ENCODE measurements at places on chromosomes 4 and X.
A peak's percentile ranks its signal among the peaks of the same experiment; 100 is the strongest.

DNA sequence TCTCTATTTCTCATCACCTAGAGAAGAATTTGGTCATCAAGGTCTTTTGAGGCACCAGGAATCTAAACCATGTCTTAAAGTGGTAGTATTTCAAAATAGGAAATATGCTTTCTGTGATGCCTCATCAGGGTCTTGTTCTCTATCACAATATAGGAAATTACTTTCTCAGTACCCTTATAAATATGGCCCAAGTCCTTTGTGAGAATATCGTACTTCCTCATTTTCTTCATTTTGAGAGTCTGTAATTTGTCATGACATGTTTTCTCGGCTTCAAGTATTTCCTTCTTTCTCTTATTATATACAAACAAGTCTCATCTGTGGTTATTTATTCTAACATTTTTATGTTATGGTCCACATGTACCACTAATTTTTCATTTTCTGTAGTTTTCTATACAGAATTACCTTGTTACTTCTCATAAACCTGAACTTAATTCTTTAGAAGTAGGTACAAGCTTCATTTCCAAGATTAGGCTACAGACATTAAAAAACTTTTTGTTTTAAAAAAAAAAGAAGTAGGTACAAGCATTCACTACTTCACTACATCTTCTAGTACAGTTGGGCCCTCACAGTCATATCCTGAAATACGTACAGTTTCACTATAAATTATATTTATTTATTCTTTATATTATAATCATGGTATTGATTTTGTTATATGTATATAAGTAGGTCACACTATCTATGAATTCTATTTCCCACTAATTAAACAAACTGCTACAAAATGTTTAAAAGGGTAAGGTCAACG lies 54.4 kb downstream of the KLHL13 start:
- DNase-seq, result no peak

- DNase-seq, result no peak
These were observed 23.9 kb upstream of the PRDM8 start for GRCh38 chr4:80173401-80173800.

DNA sequence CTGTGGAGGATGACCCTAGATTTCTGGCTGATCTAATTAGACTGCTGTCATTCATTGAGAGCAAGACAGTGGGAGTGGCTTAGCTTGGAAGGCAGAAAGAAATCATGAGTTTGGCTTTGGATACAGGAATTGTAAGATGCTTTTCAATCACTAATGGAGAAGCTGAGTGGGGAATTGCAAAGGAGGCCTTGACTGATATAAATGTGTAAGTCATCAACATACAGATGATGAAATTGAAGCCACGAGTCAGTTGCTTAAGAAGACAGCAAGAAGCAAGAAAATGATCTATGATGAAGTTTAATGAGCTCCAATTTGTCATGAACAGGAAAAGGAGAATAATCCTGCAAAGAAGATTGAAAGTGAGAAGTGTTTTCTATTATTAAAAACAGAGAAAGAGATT lies 136.7 kb upstream of the C1QTNF7 start:
- peak; percentile 70 for DNase-seq

DNA sequence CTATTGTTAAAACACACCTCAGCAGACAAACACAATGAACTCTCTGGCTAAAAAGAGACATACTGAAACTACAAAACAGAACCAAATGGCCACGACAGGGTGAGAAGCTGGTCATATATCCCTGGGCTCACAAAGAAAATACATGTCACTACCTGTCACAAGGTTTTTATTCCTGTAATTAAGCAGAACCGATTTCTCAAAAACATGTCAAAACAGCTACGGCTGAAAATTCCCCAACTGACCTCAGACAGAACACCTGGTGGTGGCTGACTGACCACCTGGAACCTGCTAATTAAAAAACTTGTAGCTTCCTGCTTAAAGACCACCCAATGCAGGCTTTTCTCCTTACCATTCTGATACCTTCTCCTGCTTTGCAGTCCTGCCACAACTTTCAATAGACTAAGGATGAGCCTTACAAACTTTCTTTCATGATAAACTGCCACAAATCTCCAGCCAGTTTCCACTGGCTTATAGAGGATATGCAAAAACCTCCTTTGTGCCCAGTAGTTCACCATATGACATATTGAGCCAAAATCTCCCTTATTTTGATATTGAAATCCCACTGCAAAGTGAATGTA lies 571.9 kb downstream of the SPOCK3 start:
- DNase-seq, result no peak

DNA sequence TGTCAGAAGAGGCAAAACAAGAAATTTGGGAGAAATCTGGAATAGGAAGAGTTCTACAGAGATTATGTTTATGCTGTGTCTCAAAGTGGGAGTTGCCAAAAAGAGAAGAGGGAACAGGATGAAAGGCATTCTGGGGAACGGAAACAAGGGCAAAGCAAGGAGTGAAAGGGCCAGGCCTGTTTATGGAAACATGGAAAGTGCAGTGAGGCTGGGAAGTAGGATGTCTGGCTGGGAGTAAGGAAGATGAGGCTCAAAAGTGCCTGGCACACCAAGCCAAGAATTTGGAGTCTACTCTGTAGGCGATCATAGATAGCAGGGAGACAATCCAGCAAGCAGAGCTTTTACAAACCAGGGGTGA lies 1.8 kb upstream of the CUL4B start:
- DNase-seq, result no peak

DNA sequence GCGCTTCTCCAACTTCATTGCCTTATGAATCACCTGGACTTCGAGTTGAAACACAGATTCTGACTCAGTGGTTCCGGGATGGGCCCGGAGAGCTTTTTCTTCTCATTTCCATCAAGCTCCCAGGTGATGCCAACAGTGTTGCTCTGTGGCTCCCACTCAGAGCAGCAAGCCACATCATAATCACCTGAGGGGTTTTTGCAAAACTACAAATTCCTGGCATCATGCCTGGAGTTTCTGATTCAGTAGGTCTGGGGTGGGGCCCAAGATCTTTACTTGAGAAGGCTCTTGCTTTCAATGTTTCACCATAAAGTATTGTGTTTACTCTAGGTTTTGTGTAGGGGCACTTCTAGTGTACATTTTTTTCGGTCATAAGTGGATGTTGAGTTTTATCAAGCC lies 7.0 kb downstream of the MTM1 start:
- DNase-seq, result no peak

DNA sequence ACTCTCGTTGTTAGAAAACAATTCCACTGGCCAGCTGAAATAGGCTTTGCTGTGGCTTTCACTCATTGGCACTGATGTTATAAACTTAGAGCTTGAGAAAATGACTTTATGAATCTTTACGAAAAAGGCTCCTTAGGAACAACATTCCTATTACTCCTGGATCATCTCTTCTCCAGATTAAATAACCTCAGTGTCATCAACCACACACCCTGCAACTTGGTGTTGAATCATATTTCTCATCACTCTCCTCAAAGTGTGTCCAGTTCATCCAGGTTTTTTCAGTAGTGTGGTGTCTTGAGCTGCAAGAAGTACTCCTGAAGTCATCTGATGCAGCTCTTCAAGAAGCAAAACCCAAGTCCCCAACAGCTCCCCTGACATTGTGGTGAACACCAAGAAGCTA lies 28.1 kb upstream of the ANOS1 start:
- no peak for DNase-seq

DNA sequence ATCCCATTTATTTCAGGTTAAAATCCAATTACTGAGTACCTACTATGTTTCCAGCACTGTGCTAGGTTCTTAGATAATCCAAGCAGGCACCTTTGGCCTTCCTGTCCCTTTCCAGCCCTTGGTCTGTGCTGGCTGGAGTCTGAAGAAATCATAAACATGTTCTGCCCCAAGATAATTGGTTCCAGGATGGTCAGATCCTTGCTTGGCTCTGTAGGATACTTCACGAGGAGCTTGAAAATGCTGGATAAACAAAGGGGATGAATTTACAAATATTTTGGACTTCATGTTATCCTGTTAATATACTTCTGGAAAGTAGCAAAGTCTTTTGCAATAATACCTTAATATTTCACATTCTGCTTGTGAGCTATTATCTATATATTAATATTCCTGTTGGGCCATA lies 35.0 kb upstream of the FHL1 start:
- no peak for DNase-seq

DNA sequence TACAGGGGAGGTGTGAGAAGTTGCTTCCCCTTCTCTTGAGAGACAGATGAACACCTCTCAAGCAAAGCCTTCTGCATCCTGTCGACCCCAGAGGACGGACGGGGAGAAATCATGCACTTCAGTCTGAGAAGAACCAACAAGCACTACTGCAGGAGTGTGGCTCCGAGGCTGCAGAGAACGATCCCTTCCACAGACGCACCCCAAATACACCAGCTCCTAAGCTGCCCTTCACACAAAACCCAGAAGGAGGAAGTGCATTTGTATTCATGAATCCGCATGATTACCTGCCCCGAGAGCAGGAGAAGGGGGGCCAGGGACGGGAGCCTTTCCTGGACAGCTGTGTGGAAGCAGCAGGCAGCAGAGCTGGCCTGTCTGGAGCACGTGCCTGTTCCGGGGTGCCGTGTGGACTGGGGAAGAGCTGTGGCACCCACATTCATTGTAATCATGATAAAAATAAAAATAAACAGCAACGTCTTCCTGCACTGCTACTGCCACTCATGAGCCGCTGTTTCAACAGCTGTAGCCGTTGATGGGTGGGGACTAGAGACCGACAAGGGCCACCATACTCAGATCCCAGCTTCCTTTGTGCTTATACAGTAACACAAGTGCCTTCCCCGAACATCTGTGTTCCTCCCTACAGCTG lies 42.9 kb downstream of the ACSL1 start:
- DNase-seq, result no peak

GRCh38 chr4:115790812-115791211 lies 677.4 kb upstream of the NDST4 start:
- DNase-seq, result no peak

GRCh38 chrX:144334577-144334976 lies 450.7 kb downstream of the UBE2NL start:
- DNase-seq, result peak; percentile 3

- DNase-seq, result no peak
These were observed 101.3 kb upstream of the MAGEB10 start for GRCh38 chrX:27706526-27706925.

- no peak for DNase-seq
These were observed 4.4 kb downstream of the LRCH2 start for GRCh38 chrX:115229337-115230003.

- no peak for DNase-seq
These were observed 85.4 kb downstream of the MAGEB10 start for GRCh38 chrX:27893211-27893610.

- no peak for DNase-seq
These were observed 4.5 kb downstream of the DDX3X start for GRCh38 chrX:41338436-41338835.

GRCh38 chr4:184094532-184095159 lies 123.0 kb downstream of the ENPP6 start:
- DNase-seq, result no peak

GRCh38 chr4:59704616-59705015 lies 1495.5 kb upstream of the ADGRL3 start:
- DNase-seq, result no peak

DNA sequence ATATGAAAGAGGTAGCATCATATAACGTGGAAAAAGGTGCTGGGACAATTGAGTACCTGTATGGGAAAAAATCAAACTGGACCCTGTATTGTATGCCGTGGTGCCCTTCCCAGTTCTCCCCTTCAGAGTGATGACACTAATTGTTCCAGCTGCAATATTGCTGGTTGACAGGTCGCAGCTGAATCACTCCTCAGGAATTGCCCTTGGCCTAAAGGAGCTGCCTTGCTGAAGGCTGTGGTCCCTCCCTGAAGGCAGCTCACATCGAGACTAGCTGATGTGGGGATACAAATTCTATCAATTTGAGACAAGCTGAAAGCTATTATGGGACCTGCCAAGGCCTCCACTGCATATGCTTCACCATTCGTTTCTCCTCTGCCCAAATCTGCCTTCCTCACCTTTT lies 39.3 kb upstream of the CXCL8 start:
- DNase-seq, result no peak

DNA sequence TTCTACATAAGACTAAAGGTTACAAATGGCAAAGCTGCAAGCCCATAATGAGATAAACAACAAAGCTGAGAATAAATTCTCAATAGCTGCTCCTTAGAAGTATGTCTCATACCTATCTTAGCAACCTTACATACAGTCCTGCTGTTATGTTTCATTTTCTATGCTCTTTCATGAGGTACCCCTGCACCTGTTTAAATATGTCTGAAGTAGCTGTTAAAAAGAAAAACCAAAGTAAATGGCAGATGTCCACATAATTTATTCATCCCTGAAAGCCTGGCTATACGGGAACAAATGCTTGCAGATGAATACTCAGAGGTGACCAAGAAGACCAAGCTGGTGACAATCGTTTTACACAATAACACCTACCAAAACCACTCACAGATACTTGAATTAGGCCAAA lies 22.5 kb downstream of the PPA2 start:
- DNase-seq, result no peak

- DNase-seq, result no peak
These were observed 134.9 kb upstream of the LEF1 start for GRCh38 chr4:108303488-108304177.

DNA sequence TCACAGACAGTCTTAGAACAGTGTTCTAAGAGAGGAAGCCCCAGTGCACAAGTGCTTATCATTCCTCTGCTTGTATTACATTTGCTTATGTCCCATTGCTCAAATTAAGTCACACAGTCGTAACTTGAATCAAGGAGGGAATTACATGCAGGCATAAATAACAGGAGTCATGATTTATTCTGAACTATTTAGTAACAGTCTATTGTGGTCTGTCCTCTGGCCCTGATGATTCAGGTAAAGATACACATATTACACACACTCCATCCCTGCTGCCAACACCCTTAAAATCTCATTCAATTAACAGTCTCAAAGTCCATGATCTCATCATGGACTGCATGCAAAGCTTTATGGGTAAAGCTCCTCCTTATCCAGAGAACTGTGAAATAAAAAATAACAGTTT lies 60.1 kb downstream of the GRIA2 start:
- no peak for DNase-seq

DNA sequence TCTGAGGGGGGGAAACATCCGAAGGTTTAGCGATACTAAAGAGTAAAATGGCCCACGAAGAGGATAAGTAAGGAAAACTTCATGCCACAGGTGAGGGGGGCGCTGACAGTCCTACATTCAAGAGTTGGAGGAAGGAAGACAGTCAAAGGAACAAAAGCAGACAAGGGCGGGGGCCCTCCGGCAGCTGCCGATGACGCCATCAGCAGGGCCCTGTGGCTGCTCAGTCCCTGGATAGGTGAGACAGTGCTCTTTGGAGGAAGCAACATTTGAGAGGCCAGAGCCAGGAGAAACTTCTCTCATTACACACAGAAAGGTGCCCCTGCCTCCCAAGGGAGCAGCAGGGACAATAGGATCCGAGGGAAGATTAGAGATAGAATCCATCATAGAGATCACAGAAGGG lies 41.5 kb downstream of the RAB40AL start:
- DNase-seq, result no peak

DNA sequence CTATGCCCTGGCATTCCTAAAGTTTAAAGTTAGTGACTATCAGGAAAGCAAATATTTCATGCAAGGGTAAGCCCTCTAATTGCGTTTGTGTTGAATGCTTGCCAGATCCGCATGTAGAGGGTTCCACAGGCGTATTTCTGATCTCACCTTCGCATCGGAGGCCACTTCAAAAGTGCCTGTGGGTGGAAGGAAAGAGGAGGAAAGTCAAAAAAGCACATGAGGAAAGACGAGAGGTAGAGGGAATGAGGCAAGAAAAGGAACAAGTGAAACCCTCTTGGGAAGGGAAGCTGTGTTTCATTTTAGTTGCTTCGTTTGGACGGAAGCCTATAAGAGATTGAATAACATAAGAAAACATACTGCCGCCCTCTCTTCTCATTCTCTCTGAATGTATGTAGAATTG lies 628.8 kb downstream of the SPRY1 start:
- DNase-seq, result no peak

GRCh38 chr4:7693711-7694110 lies 245.9 kb downstream of the AFAP1 start:
- no peak for DNase-seq

GRCh38 chr4:20354120-20354519 lies 102.4 kb downstream of the SLIT2 start:
- peak; percentile 91 for DNase-seq

Data from A673 (cell line).